ENCODE measurements at places on chromosomes 6 and 20.
A peak's percentile ranks its signal among the peaks of the same experiment; 100 is the strongest.

DNA sequence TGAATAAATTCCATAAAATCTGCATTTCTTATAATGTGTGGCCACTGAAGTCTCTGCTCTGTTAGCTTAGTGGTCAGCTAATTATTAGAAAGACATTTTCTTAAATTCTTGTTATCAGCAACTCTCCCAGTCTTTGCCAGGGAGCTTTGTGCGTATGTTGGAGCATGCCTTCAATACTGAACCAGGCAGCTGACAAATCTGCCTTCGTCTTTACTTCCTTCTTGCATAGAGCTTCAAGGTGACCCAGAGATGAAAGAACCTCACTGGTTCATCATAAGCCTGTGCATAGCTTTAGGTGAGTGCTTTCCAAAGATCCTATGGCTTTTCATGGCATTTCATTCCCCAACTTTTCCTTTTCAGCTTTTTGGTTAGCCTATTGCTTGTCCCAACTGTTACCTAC is 43.0 kb upstream of the NELFCD start:
- no peak for DNase-seq

- DNase-seq: no peak
Observed at GRCh38 chr6:161353208-161353613, 79.3 kb upstream of the AGPAT4 start.

DNA sequence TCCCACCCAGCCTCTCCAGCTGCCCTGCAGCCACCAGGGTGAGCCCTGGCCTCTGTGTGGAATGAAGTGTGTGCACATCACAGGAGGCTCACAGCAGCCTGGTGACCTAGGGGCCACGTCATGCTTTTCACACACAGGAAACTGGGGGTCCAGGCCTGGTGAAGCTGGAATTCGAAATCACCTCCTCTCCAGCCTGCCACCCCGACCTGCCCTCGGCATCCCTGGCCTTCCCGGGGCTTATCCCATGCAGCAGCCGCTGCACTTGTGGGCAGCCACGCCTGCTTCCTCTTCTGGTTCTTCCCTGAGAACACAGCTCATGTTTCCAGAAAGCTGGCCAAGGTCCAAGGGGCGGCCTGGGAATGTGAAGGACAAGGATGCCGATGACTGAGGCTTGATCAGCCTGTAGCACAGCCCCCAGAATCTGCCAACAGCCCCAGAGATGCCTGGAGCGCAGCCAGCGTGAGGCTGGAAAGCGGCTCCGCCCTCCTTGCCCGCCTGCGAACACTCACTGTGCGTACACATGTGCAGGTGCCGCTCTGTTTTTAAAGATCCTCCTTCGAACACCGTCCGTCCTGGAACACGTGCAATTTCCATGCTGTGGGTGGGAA is 4.2 kb upstream of the NTSR1 start:
- DNase-seq: no peak

- no peak for DNase-seq
Observed at GRCh38 chr6:101626269-101626668, 232.8 kb downstream of the GRIK2 start.

DNA sequence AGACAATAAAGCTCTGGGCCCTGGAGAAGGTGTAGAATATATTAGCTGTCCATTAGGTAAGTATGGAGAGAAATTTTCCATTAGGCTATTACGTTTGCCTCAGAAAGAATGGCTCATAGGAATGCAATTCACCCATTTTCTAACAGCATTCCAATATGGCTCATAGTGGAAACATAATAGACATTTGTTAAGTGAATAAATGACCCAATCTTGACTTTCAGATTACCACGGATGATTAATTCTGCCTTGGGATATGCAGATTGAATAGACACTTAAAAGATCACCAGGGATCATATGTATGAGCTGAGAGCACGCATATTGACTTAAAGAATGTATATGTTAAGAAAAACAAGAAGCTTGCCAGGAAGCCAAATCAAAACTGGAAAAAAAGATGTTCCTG is 209.1 kb upstream of the CDYL start:
- no peak for DNase-seq

- DNase-seq: no peak
Observed at GRCh38 chr6:41392246-41392645, 56.8 kb downstream of the NCR2 start.

DNA sequence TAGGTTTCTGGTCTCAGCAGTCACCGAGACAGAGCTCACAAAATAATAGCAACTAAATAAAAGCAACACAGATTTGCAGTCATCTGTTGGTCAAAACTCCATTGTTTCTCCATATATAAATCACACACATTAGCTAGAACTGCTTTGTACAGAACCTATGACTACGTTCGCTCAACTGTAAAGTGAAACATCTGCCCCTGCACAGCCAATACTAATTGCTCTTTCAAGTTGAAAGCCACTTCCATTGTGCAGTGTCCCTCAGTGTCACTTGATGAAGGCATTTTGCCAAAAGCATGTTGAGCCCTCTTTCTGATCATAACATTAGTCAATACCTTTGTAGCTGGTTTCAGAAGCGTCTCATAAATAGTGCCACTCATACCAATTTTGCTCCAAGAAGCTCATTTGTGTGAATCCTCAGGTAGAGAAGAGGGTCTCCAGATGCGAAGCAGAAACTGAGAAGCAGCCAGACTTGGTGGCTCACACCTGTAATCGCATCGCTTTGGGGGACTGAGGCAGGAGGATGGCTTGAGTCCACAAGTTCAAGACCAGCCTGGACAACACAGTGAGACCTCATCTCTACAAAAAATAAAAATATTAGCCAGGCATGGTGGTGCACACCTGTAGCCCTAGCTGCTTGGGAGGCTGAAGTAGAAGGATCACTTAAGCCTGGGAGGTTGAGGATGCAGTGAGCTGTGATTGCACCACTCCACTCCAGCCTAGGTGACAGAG is 68.9 kb downstream of the PERP start:
- DNase-seq: no peak

- no peak for DNase-seq
Observed at GRCh38 chr6:46174904-46175303, 4.1 kb upstream of the ENPP5 start.

DNA sequence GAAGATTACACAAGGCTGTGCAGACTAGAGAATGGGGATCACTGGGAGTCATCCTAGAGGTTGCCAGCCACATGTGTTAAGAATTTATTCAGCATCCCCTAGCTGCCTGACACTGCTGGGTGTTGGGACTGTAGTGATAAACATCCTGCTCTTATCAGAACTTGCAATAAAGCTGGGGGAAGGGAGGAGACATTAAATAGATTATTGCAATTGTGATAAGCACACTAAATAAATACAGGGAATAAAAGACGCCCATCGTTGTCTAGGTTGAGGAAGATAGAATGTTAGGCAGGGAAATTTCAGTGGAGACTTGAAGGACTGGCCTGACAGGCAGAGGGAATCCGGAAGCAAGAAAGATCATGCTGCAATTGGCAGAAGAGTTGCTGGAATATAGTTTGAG is 33.2 kb upstream of the TRAM2 start:
- DNase-seq: no peak

- DNase-seq: no peak
Observed at GRCh38 chr6:128573036-128573435, 52.6 kb upstream of the PTPRK start.

DNA sequence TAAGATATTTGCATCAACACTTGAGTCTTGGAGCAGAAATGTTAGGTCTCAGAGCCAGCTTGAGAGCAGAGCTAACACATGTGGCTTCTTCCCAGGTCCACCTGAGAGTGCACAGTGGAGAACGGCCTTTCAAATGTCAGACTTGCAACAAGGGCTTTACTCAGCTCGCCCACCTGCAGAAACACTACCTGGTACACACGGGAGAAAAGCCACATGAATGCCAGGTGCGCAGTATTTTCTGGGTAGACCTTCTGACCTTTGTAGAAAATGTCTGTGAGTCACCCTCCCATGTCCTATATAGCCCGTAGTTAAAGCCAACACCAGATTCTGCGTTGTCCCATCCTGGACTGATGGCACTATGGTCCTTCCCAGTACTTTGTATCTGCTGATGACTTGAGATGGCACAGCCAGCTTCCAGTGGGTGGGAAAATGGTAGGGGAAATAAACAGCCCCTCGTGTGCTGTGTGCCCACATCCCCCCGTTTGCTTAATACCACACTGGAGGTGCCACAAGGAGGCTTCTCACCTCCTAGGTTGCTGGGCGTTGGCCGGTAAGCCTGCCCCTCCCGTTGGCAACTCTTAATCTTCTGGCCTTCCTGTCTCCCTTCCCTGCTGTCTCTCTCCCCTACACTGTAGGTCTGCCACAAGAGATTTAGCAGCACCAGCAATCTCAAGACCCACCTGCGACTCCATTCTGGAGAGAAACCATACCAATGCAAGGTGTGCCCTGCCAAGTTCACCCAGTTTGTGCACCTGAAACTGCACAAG is 20.3 kb downstream of the PRDM1 start:
- DNase-seq: no peak

DNA sequence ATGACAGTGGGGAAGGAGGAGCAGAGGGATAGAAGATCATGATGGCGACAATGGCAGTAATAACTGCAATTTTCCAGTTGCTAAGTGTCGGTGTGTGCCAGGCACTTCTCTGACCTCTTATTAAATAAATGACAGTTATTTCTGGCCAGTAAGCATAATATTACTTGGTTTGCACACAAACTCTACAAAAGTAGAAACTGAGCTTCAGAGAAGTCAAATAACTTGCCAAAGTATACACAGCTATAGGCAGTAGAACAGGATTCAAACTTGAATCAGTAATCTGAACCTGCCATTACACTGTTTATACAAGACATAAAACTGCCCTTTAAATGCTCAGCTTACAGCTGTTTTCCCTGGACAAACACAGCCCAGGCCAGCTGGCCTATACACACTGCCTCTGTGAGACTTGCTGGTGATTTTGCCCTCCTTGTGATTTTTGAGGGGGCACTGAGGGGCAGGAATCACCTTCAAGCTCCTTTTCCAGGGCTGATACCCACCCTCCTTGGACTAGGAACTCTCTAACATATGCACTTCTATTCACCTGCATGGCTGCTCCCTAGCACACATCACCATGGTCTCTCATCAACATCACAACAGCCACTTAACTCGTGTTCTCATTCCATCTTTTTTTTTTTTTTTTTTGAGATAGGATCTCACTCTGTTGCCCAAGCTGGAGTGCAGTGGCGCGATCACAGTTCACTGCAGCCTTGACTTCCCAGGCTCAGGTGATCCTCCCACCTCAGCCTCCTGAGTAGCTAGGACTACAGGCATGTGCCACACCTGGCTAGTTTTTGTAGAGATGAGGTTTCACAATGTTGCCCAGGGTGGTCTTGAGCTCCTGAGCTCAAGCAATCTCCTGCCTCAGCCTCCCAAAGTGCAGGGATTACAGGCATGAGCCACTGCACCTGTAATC is 63.6 kb downstream of the SLC23A2 start:
- no peak for DNase-seq

GRCh38 chr6:41278699-41279405 is 7.6 kb downstream of the TREM1 start:
- peak; percentile 65 for DNase-seq

DNA sequence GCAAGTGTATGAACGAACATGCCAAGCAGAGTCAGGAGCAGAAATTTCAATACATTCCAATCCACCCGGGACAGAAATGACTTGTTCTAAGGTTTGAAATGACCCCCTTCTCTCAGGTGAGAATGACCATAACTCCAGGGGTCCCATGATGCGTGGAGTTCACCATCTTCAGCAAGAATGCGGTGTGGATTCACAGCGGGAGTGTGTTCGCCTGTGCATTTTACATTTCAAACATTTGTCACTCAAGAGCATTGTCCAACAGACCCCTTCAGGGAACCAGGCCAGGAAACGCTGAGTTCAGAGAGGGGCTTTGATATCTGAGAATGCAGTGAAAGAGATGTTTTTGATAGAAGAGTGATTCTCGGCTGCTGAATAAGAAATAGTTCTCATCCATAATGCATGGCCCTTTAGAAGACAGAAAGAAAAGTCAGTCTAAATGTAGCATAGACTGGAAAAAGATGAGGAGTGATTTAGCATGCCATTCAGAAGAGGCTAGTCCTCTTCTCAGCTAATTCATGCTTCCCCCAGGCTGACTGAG is 200.3 kb upstream of the KCNG1 start:
- DNase-seq: no peak

DNA sequence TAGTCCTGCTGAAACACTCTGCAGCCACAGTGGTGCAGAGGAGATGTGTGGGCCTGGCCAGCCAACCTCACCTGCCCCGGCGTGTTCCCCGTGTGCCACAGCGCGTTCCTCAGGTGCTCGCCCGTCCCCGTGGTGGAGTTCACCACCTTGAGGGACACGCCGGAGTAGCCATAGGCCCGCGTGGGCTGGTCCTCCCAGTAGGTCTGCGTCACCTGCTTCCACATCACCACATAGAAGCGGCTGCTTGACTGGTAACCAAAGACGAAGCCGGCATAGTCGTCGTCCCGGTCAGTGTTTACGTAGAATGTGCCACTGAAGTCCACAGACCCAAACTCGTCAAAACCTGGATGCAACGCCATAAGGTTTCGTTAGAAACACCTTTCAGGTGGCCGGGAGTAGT is 31.5 kb downstream of the THBS2 start:
- DNase-seq: no peak

- DNase-seq: peak; percentile 70
Observed at GRCh38 chr20:48738399-48739304, 89.1 kb downstream of the PREX1 start.

GRCh38 chr20:7113577-7114466 is 346.3 kb downstream of the BMP2 start:
- no peak for DNase-seq

- DNase-seq: peak; percentile 76
Observed at GRCh38 chr20:62977613-62978560, 25.4 kb downstream of the SLC17A9 start.

DNA sequence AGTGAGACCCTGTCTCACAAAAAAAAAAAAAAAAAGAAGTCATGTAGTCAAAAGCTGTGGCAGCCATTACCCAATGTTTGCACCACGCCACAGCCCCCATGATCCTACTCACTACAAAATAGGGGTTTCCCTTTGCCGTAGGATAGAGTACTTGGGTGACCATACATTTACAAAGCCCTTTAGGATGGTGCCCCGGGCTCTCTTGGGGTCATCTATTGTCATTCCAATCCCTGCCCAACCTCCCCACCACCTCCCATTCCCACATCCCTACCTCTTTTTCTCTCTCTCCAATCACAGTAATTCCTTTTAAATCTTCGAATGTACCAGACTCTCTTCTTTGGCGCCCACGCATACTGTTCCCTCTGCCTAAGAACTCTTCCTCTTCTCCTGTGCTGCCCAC is 74.6 kb downstream of the KIAA0319 start:
- no peak for DNase-seq

- no peak for DNase-seq
Observed at GRCh38 chr6:1958257-1958656, 287.1 kb downstream of the GMDS start.

DNA sequence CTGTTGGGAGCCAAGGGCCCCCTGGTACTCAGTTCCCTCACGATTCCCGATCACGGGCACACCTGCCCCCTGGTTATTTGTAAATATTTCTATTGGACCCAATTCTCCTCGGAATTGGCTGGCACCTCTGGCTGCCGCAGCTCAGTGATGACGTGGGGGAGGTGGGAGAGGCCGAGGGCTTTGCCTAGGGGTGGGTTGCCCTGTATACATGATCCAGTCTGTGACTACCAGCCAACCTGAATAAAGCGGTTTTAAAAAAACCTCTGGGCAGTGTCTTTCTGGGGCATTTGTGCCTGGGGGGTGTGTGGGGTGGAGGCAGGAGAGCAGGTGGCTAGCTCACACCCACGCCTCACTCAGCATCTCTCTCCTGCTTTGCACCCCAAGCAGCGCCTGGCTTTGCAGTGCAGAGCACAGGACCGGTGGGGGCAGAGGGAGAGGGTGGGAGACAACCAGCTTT is 42.2 kb downstream of the VSTM2L start:
- no peak for DNase-seq

- no peak for DNase-seq
Observed at GRCh38 chr6:38110481-38110971, 291.0 kb downstream of the ZFAND3 start.

All from stimulated activated CD4-positive, alpha-beta T cell treated with anti-CD3 and anti-CD28 coated beads, Interleukin-2, amount 100 ng/mL, for 24 hours (primary cell).